Suppressor macrophage (primary cell): ENCODE measurements at places on chromosomes 16 and 17.
A peak's percentile ranks its signal among the peaks of the same experiment; 100 is the strongest.

- peak; percentile 84 for DNase-seq
These were observed 25.3 kb downstream of the CMIP start for GRCh38 chr16:81469710-81470535.

GRCh38 chr17:8447799-8448198 is 12.1 kb downstream of the NDEL1 start:
- DNase-seq: no peak

DNA sequence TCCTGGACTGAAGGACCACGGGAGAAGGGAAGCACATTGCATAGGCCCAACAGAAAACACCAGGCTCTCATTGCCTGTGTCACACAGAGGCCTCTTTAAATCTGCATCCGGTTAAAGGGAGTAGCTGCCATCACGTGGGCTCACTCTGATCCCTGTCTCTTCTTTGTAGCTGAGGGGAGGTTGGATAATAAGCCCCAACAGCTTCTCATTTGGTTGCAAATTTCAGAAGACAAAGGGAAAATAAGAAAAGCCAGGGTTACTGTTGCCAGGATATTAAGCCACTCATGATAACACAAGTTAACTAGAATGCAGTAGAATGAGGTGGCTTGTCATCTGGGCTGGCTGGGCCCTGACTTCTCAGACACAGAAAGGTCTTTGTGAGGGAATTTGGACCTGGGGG is 325.1 kb upstream of the ERCC4 start:
- no peak for DNase-seq

DNA sequence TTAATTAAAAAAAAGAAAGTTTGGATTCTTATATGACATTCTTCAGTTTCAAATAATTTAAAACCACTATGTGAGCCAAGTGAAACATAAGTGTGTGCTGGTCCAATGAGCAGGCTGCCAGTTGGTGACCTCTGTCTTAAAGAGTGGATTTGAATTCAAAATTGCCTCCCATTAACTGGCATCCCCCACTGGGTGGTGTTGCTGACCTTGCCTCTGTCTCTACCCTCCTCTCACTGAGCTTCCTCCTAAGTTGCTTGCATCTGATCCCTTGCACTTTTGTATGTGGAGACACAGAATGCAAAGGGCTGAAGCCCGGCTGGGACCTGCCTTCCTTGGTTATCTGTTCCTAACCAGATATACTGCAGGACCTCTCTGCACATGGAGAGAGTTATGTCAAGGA is 160.6 kb downstream of the CYLD start:
- DNase-seq: no peak

GRCh38 chr16:728131-728889 is 1.4 kb downstream of the HAGHL start:
- peak; percentile 75 for DNase-seq

DNA sequence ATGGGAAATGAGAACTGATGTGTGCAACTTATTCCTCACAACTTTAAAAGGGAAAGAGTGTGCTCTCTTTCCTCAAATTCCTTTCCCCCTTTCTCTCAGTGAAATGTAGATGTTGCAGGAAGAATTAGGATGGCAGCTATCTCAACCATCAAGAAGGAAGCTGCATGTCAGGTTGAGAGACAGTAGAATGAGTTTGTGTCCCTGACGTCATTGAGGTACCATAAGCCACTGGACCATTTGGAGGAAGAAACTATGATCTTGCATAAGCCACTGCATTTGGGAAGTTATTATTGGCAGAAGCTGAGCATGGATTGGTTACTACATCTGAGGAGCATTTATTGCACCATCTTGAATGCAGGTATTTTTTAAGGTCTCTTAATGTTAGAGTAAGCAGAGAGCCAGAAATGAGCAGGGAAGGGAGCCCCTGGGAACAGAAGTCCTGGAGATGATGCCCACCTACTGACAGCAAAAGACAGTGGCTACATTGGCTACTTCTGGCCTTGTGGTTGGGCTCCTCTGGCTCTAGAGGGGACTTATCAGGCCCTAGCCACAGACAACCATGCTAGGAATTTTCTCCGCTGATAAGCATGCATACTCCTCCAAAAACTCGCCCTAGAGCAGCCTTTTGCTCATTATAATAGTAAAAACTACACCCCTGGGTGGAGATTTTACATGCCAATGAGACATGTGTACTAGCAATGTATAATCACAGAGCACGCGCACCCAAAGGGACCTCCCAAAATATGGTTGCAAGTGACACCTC is 249.0 kb upstream of the SALL1 start:
- DNase-seq: no peak

DNA sequence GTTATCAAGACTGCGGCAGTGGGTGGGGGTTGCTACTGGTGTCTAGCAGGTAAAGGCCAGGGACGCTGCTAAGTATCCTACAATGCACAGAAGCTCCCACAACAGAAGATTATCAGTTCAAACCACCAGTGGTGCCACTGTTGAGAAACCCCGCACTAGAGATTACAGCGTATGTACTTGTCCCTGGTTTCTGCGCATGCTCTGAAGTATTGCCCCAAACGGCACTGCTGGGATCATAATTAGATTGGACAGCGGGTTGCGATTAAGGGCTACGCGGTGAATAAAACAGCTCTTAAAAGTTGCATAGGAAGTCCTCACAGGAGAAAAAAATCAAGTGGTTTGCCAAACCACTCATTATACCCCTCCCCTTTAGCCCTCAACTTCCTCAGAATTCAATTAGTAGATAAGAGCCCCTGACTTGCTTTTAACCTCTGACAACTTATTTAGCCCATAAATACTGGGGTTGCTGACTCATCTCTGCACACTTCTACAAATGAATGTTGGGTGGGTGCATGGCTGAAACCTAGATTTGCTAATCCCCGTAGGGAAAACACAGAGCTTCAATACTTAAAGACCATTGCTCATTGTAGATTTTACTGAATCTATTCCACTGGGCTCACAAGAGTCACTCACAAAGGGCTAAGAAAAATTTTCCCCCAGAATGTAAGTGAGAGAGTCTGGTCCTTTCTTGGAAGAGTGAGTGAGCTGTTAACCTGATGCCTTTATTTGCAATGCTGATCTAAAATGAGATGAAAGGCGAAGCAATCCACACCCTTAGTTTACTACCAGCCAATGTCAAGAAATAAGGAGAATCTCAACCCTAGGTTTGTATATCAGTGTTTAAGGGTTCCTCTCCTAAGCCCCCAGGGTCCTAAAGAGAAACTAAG is 91.8 kb downstream of the RGS9 start:
- peak; percentile 50 for DNase-seq

GRCh38 chr16:57924514-57924913 is 46.4 kb downstream of the CNGB1 start:
- no peak for DNase-seq

- peak; percentile 79 for DNase-seq
These were observed 678 bp upstream of the GH1 start for GRCh38 chr17:63919311-63919723.

DNA sequence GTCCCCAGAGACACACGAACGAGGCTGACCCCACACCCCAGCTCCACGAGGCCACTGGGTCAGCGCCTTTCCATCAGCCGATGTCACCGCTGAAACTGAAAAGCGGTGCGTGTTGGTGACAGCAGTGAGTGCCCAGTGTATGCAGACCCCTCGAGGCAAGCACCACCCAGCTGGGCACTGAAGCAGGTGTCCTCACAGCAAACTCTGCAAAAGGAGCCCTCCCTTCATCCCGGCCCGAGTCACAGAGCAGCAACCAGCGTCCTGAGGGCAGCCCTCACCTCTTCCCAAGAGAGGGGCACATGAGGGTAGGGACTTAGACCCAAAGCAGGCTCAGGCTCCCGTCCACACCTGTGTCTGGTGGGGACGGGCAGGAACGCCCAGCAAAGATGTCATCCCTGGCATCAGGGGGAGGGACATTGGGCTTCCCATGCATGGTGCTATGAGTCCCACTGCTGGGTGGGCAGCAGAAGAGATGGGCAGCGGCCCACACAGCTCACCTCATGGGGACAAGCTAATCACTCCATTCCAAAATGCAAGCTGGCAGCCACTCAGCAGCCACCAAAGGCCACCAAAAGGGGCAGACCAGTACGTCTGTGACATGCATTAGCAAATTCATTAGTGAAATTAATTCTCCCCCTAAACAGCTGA is 49.2 kb downstream of the RBFOX3 start:
- DNase-seq: no peak

- no peak for DNase-seq
These were observed 8.5 kb upstream of the SUPT4H1 start for GRCh38 chr17:58360296-58361063.

GRCh38 chr17:32446949-32447348 is 2.6 kb downstream of the PSMD11 start:
- DNase-seq: no peak

- DNase-seq: no peak
These were observed 9.5 kb downstream of the MPP2 start for GRCh38 chr17:43897831-43898230.

- no peak for DNase-seq
These were observed 5.9 kb downstream of the BAHCC1 start for GRCh38 chr17:81400996-81401722.

DNA sequence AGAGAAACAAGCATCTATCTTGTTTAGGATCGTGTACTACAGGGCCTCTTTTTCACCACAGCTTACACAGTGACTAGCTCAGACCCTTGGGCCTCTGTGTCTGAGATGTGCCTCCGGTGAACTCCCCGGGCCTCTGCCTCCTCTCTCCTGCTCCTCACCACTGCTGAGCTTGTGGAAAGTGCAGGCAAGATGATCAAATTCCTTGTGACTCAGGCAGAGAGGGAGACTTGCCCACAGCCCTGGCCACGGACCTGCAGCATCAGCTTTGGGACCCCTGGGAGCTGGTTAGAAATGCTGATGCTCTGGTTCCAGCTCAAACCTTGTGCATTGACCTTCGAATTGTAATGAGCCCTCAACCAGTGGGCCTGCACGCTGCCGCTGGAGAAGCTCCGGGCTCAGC is 79.8 kb downstream of the ZDHHC7 start:
- DNase-seq: no peak
